NCI-H2081 (cell line): ENCODE measurements at places on chromosomes 12 and 14.

DNA sequence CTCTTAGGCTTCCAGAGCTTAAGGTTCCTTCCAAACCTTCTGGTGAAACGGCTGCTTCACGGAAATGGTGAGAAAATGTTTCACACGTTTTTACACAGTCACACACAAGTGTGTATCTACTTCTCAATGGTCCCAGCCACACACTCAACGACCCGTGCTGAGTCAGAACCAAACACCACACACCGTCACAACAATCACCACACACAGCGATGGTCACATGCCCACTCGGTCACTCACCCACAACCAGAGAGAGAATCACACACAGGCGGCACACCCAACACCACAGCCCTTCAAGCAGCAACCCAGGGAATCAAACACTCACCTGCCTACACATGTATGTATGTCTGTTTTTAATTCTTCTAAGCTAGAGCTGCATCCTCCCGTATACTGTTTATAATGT lies 12.6 kb upstream of the PLEKHD1 start:
- no peak for DNase-seq

- no peak for DNase-seq
Measured at GRCh38 chr12:19402743-19403431, 36.4 kb upstream of the AEBP2 start.

DNA sequence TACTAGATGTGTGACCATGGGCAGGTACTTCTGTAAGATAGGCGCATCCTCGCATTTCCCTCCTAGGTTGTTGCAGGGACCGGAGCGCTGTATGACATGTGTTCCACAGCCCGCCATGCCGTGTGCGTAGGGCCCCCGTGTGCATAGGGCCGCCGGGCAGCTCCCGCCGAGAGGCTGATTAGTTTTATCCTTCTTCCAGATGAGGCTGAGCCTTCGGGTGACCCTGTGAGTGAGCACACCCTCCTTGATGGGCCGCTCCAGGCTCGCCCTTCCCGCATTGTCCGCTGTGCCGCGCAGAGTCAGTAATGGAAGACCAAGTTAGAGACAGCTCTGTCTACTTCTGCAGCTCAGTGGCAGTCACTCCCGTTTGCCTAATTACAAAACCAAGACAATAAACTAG lies 72.9 kb upstream of the DYNC1H1 start:
- no peak for DNase-seq

DNA sequence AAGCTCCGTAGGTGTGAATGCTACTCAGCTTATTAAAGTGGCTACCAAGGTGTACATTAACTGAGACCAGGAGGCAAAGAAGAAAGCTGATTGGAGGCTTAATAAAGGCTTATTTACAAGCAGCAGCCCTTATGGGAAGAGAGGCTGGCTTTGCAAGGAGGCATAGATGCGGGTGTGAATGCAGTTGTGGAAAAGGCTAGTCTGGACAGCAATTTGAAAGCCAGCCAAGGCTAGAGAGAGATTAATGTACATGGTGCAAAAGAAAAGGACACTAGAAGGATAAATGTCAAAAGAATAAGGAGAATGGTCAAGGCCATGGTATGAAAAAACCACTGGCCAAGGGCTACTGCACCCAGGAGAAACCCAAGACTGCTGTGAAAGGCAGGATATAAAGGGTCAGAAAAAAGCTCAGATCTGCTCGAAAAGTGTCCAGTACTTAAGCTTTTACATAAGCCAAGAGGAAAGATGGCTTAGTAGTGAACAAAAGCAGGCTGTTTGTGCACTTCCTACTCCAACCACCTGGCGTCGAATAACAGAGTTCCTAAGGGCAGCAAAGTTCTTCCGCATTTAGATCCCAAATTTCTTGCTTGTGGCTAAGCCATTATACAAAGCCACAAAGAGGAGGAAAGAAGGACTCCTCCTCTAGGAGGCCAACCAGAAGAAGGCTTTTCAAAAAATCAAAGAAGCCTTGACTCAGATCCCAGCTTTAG lies 24.0 kb downstream of the KLRK1 start:
- DNase-seq = peak; percentile 56

GRCh38 chr14:61588419-61588901 lies 106.9 kb upstream of the HIF1A start:
- no peak for DNase-seq

GRCh38 chr12:34347367-34347766 lies 325.1 kb downstream of the ALG10 start:
- DNase-seq = no peak

DNA sequence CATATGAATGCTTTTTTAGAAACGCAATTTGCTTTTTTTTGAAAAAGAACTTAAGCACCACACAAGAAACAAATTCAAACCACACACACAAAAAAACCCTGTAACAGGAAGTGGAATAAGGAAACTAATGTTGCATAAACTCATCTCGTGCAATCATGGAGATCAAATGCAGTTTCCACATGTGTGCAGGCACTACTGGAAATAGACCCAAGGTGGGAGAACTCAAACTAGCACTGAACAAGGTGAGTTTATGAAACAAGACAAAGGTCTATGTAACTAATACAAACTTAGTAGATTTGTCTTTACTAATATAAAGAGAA lies 17.5 kb downstream of the NIN start:
- no peak for DNase-seq

GRCh38 chr14:47929334-47929733 lies 253.9 kb upstream of the MDGA2 start:
- no peak for DNase-seq

DNA sequence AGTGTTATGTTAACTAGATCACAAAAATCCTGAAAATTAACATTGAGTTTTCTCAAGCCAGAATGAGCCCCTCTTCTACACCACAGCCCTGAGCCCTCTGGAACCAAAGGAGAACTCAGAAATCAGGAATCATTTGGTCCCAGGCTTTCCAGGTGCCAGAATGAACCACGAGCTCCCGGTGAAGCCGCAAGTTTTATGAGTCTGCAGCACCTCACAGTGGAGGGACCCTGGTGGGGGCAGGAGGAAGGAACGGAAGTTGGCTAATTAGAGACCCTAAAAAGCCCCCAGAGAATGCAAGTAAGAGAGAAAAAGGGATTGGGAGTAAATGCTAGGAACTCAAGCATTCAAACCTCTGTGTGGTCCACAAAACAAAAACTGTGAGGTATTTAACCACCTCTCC lies 52.9 kb upstream of the BCL2L14 start:
- DNase-seq = no peak

DNA sequence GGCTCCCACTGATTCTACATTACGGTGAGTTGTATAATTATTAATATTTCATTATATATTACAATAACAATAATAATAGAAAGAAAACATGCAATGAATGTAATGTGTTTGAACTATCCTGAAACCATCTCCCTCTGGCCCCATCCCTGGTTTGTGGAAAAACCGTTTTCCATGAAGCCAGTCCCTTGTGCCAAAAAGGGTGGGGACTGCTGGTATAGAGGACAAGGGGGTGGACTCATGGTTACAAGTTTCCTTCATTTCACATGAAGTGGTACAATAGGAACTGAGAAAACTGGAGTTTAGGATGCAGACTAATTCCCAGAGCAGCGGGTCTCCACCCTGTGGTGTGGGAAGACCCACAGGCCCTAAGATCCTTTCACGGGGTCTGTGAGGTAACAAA lies 3.0 kb upstream of the C1RL start:
- DNase-seq = no peak

DNA sequence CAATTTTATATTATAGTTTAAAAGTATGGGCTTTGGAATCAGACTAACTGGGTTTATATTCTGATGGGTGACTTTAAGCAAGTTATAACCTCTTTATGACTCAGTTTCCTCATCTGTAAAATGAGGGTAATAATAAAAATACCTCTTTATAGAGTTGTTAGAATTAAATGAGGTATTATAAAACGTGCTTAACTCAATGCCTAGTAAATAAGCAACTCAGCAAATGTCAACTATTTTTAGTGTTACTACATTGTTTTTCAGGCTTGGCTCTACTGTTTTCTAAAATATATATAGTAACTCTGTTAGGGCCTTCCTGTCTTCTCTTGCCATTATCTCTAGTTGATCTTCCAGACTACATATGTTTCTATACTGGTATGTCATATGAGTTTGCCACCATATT lies 20.5 kb downstream of the VEZT start:
- no peak for DNase-seq

DNA sequence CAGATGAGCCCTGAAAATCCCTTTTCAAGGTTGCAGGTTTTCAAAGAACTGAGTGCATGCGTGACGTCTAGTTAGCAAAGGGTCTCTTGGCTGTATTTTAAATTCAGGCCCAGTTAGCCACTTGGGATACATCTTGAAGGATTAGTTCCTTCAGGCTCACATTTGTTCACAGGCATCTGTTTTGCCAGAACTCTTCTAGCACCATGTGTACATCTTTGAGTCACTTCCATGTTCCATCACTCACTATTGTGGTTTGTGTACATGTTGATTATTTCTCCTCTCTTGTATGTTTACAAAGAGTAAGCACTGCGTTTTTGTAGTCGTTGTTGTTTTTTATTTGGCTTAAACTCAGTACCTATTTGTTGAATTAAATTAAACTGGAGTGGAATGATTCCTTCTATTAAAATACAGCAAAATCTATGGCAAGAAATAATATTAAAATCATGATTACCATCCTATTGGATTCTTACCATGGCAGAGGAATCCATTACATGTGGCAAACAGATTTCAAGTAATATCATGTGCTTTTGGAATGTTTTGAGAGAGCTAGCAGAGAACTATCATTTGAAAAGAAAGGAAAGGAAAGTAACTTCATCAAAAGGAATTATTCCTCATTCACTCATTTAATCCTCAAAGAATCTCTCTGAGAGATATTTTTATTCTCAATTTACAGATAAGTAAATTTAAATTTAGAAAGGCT lies 438.9 kb upstream of the FAR2 start:
- DNase-seq = no peak

- peak; percentile 65 for DNase-seq
Measured at GRCh38 chr12:5396541-5396940, 35.4 kb upstream of the NTF3 start.

DNA sequence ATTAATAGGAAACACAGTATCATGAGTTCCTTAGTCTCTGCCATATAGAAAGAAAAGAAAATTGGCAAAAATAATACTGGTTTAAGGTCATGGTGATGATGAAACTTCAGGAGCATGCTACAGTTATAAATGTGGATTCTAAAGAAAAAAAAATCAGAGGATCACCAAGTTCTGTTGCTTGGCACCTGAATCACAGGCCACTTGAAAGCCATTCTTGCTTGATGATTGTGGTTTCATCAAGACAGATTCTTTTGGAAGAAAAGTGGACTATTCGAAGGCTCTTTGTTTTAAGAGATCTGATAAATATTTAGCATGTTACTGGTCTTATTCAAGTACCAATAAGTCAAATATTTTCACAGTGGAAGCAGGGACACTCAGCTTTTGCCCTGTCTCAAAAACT lies 148.9 kb downstream of the SAMD4A start:
- DNase-seq = no peak

GRCh38 chr14:39266871-39267607 lies 33.3 kb downstream of the MIA2 start:
- peak; percentile 67 for DNase-seq

- DNase-seq = no peak
Measured at GRCh38 chr12:115320451-115320850, 636.5 kb upstream of the TBX3 start.

GRCh38 chr12:111006621-111007020 lies 86.2 kb upstream of the MYL2 start:
- DNase-seq = no peak

- DNase-seq = no peak
Measured at GRCh38 chr14:36591482-36591881, 9.1 kb upstream of the NKX2-8 start.

- no peak for DNase-seq
Measured at GRCh38 chr12:21172079-21172478, 41.1 kb downstream of the SLCO1B1 start.

DNA sequence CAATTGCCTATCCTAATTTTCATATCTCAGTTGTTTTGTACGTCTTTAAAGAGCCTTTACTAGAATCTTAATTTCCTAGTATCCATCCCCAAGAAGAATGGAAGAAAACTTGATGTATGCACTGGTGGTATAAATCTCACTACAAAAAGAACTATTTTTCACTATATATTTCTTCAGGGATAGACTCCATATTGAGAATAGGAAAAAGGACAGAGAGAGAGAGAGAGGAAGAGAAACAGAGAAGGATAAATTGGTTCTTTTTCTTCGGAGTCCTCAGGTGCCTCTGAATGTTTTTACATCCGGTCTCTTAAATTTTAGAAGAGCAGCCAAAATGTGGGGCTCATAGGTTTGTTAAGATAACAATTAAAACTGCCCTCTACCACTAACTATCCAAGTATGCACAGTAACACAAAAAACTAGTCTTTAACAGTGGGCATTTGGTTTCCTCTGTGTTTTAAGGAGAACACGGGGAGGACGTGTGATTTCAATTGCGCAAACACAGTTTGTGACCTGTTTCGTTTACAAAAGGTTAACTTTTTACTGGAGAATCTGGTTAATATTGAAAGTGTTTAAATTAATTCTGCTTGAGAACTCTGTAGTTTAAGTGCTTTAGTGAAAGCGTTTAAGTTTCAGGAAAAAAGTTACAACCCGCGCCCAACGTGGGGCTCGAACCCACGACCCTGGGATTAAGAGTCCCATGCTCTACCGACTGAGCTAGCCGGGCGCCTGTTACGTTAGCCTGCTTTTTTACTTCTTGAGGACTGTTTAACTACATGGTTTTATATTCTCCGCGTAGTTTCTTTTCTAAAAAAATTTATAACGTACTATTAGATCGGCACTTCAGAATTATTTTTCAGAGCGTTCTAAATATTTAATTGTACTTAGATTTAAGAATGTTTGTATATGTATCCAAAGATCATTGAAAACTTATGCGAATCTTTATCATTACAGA lies 5.1 kb upstream of the PSMA3 start:
- DNase-seq = peak; percentile 62

DNA sequence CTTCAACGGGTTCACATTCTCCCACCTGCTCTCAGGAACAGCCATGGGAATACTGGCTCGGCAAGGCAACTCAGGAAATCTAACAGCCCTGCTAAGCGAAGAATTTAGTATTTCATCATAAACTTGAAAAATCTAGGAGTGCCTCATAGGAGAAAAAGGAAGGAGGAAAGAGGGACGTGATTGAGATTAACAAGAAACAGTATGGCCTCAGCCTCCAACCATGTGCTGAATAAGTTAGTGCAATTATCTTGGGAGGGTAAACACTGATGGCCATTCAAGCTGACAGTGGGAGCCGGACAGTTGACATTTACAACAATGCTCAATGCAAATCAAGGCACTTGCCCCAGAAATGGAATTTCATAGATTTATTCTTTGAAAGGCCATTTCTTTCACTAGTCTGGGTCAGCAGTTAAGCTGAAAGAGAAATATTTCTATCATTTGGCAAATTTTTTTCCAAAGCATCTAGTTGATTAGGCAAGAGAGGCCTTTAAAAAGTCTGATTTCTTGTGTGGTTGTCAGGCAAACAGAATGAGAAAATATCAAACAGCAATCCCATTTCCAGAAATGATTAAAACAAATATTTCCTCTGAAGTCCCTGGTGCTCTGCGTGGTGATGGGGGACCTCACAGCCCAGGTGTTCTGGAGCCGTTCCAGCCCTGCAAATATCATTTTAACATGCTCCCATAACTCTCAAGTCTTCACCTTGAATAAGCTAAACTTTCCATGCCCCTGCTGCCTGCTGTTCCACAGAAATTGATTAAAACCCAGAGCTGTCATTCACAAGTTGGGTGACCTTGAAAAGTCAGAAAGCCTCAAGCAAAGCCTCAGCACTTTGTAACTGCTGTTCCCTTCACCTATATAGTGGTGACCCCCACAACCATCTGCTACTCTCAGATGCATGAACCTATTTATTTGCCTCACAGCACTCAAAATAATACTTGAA lies 121.6 kb downstream of the PHLDA1 start:
- DNase-seq = peak; percentile 45
